ENCODE measurements at places on chromosomes 11 and 22.

GRCh38 chr11:86676010-86676409, 3.6 kb upstream of the ME3 start:
- DNase-seq = no peak

DNA sequence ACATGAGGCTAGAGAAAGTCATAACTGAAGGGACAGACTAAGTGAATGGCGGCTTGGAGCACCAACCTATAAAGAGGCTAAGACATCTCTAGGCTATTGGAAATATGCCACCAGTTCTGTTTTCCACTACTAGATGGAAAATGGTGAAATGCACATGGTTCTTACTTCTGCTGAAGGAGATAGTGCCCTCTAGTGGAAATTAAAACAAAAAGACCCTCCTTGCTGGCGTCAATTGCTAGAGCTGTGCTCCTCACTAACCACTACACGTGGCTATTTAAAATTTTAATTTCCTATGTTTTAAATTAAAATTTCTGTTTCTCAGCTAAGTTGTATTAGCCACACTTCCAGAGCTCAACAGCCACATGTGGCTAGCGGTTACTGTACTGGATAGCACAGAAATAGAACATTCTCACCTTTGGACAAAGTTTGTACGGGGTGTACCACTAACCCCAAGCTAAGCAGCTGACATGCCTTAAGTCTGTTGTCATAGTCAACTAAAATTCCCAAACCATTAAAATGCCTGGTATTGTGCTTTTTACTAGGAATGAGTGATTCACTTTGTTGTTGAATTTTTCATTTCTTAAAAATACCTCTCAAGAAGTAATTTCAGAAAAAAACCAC, 34.1 kb upstream of the CALCA start:
- no peak for DNase-seq

DNA sequence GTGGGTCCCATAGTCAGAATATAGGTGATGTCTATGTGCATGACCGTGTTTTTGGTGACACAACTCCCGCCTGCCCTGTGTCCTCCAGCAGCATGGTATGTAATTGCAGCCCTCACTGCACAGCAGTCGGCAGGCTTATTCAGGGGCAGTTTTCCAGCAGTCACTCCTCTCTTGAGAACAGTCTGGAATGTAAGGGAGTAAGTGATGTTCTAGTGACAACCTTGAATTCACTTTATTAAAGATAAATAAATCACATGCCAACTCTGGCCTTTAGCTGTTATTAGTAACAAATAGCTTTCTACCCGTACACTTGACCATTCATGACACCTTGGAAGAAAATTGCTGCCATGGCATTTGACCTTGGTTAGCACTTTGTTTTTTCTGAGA, 27.9 kb downstream of the ZNRF3 start:
- no peak for DNase-seq

GRCh38 chr11:134373591-134374052, 38.4 kb downstream of the B3GAT1 start:
- DNase-seq = no peak

DNA sequence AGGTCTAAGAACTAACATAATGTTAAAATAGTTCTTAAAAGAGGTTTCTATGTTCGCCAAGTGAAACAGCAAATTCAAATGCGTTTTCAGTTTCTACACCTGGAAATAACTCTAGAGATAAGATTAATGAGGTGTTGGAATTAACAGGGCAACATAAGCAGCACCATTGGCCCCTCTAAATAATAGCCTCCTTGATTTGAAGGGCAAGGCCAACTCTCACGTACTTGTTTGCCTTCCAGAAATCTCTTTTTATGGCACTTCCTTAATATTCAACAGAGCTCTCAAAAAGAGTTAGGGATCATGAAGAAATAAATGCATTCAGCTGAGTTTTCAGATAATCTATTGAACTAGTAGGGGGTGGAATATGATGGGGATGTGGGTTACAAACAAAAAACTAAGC, 80.9 kb downstream of the AASDHPPT start:
- no peak for DNase-seq

DNA sequence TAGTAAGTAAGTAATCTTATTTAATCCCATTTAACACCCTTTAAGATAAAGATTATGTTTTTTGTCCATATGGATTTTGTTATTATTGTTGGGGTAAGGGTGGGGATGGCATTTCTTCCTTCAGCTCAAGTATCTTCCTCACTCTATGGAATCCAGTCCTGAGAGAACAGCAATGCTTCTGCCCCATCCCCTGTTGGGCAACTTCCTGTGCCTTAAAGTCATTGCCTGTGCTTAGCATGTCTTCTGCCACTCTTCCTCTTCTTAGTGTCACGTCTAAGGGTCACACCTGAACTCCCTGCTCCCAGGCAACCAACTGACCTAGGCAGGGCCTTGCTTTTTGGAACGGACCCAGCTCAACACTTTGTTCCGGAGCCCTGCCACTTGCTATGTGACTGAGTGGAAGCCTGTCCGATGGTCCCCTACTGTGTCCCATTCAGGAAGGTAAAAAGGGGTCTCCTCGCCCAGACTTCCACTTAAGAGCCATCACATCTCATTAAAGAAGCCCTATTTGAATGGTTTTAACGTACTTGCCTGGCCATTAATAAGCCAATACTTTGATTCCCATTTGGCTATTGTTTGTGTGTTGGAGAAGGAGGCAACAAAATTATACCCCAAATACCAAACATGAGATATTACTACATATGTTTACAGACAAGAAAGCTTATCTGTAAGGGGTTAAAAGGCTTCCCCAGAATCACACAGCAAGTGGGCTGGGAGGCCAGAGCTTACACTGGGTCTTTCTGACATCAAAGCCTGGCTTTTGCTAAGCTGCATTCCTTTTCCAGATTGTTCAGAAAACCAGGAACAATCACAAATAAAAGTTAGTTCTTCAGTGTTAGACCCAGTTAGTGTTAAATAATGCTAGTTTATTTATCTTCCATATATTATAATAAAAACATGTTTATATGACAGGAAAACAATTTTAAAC, 59.2 kb downstream of the RAB38 start:
- DNase-seq = no peak

DNA sequence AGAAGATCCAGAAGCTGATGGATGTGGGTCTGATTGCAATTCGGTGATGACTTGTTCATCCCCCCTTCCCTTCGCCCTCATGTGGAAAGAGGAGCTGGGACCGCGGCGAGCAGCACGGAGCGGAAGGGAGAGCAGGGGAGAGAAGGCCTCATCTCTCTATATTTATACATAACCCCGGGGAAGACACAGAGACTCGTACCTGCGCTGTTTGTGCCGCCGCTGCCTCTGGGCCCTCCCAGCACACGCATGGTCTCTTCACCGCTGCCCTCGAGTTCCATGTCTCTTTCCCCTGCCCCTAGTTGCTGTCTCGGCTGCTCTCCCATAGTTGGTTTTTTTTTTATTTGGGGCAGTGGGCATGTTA, 2.5 kb upstream of the FERMT3 start:
- DNase-seq = no peak

DNA sequence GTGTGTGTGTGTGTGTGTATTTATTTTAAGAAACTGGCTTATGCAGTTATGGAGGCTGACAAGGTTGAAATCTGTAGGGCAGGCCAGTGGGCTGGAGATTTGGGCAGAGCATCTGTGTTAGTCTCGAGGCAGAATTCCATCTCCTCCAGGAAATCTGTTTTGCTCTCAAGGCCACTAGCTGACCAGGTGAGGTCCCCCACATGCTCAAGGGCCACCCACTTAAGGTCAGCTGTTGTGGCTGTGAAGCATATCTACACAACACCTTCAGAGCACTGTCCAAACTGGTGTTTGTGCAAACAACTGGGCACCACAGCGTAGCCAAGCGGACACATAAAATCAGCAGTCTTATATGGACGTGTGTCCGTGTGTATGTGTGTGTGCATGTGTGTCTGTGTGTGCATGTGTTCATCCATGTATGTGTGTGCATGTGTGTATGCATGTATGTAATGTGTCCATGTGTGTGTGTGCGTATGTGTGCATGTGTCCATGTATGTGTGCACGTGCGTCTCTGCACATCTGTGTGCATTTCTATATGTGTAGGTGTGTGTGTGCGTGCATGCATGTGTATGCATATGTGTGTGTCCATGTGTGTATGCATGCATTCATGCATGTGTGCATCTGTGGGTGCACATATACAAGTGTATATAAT, 400.9 kb downstream of the BRD1 start:
- DNase-seq = no peak

GRCh38 chr11:63179432-63180041, 35.5 kb upstream of the SLC22A24 start:
- DNase-seq = no peak

DNA sequence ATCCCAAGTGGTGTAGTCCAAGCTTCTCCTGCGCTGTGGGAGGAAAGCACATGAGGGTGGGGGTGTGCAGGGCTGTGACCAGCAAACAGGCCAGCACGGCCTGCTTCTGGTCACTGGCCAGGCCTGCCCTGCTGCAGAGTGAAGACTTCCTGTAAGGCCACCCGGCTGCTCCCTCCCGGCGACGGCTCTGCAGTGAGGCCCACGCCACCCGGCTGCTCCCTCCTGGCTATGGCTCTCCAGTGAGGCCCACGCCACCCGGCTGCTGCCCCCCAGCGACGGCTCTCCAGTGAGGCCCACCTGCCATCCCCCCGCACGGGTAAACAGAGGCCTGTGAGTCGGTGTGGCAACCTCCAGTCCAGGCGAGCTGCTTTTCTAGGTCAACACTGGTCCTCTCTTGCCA, 31.4 kb upstream of the BRSK2 start:
- DNase-seq = no peak

- DNase-seq = no peak
Observed at GRCh38 chr11:565921-566509, 5.2 kb downstream of the RASSF7 start.

GRCh38 chr11:33742249-33742851, 6.1 kb upstream of the CD59 start:
- no peak for DNase-seq

- no peak for DNase-seq
Observed at GRCh38 chr22:33806191-33806590, 114.1 kb downstream of the LARGE1 start.

- DNase-seq = no peak
Observed at GRCh38 chr22:26463101-26463661, 20.4 kb downstream of the HPS4 start.

DNA sequence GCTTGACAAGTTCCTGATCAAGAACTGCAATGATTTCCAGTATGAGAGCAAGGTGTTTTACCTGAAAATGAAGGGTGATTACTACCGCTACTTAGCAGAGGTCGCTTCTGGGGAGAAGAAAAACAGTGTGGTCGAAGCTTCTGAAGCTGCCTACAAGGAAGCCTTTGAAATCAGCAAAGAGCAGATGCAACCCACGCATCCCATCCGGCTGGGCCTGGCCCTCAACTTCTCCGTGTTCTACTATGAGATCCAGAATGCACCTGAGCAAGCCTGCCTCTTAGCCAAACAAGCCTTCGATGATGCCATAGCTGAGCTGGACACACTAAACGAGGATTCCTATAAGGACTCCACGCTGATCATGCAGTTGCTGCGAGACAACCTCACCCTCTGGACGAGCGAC, 12.0 kb downstream of the YWHAH start:
- no peak for DNase-seq

GRCh38 chr11:1520209-1520662, 33.7 kb upstream of the MOB2 start:
- DNase-seq = no peak

- no peak for DNase-seq
Observed at GRCh38 chr11:6586434-6587359, 16.7 kb downstream of the RRP8 start.

DNA sequence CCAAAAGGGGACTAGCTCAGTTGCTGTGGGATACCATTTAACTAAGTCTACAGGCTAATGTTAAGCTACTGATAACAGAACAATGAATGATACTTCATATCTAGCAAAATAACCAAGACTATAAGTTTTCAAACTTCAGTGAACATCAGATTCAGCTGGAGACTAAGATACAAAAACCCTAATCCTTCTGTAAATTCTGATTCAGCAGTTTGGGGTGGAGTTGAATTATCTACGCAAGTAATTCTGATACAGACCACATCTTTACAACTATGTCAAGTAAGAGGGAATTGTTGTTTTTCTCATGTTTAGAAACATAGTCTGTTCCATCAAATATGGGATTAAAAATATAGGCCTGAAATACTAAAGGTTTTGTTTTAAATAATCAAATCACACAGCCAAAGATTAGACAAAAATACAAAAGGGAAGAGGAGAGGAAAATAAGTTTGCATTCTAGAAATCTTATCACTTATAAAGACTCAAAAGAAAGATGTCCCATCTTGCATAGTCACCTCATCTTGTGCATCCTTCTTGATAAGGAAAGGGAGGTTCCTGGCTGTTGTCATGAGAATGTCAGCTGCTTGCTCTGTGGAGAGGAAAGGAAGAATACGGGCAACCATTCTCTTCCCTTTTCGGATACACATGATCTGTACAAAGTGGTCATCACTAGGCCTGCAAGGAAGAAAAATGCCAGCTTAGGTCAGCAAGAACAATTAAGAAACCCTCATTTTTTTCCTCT, 21.4 kb downstream of the PATL1 start:
- DNase-seq = no peak

DNA sequence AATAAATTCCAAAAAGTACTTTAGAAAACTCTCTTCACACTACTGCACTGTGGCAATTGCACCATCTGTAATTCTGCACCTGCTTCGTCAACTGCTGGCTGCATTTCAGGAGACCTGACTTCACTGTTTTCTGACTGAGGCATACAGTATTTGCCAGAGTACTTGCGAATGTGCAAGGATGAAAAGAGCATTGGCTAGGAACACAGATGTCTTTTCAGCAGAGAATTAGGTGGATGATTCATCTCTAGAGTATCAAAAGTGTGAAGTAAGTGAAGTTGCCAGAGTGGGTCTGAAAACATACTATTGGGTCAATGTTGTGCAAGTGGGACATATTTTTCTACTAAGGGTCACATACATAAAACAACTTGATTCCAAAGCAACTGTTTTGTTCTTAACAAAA, 427.5 kb upstream of the CCDC90B start:
- no peak for DNase-seq

GRCh38 chr11:126282361-126282735, 545 bp upstream of the TIRAP start:
- DNase-seq = peak; percentile 42

GRCh38 chr22:30864441-30865420, 103.8 kb downstream of the MORC2 start:
- DNase-seq = no peak

GRCh38 chr22:31122532-31123291, at the start of gene INPP5J:
TSS of gene INPP5J (plus strand) at chr22:31122966. CDS start at chr22:31123015, 49 bp downstream.
- DNase-seq = no peak

DNA sequence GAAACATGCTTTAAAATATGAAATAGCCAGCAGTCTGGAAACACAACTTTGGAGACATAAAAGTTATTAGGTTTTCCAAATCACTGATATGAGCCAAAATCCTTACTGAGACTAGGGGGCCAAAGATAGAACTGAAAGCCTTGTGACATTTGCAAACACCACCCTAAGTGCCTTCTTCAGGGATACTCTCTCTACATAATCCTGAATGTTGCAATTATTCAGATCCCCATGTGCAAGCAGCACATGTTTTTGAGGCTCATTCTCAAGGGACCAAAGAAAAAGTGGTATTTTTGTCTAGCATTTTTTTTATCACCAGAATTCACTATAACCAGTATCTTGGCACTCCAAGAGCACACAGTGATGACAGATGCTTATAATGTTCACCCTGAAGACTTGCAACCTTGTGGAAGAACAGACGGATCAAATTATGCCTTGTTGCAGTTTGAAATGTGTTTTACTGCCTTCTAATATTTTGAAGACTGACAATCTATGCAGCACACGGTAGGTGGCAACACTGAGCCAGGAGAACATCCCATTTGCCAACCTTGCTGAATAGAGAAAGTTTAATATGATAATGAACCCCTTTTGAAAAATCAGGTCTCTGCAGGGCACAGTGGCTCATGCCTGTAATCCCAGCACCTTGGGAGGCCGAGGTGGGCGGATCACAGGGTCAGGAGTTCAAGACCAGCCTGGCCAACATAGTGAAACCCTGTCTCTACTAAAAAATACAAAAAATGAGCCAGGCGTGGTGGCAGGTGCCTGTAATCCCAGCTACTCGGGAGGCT, 78.5 kb downstream of the PLEKHA7 start:
- DNase-seq = peak; percentile 27

Data from endothelial cell (in vitro differentiated cells).